ENCODE measurements at places on chromosomes 13 and 19. TPM values are rescaled to one million over a fixed set of nuclear protein-coding genes. Genes with fewer than 3 reads are reported as not detected.

DNA sequence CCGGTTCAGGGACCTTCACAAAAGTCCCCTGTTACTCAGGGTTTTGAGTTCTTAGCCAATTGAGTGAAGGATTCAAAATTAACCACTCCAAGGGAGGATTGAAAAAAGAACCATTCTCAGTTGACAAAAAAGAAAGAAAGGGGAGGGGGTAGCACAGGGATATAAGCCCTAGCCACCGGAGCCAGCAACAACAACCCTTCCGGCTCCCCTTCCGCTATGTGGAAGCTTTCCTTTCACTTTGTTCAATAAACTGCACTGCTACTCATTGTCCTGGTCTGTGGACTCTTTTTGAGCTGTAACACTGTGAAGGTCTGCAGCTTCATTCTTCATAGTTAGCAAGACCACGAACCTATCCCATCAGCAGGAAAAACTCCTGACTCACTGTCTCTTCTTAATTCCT, 1488.1 kb upstream of the PRR20A start:
- DNase-seq, result no peak

- no peak for DNase-seq
Measured at GRCh38 chr19:33005440-33005839, 33.4 kb downstream of the FAAP24 start.

- DNase-seq, result no peak
Measured at GRCh38 chr13:71801781-71802180, 65.2 kb downstream of the DACH1 start.

The SRRM5 gene
- 0.22 TPM for total RNA-seq

DNA sequence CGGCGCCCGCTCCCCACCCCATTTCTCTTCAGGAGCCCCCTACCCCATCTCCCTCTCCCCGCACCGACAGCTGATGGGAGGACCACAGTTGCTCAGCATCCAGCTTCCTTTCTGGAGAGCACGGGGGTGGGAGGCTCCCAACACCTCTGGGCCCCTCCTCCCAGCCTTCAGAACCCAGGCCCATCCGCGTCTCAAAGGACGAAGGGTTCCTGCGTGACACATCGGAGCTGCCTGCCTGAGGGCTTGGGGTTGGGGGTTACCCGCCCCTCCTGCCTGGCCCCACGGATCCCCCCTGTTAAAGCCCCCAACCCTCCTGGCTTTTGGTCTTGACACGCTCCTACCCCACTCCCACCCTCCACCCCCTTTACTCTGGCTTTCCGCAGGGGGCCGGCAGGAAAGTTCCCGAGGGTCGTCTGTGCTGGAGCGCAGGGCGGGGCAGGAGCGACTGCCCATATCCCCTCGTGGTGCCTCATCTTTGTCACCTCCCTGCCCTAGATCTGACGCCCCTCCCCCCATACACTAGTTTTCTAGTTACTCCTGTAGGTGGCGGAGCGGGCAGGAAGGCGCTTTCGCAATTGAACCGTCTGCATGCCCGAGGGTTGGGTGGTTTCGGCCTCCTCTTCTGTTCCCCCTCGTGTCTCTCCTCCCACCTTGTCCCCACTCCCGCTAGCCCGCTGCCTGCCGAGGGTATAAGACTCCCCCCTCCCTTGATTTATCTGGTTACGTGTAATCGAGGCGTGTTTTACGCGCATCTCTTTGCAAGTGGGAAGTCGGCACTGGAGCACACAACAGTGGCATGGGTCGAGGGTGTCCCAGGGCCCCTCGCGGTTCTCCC, 924 bp downstream of the TRAPPC5 start:
- DNase-seq, result peak; percentile 92
